ENCODE measurements at places on chromosomes 3 and 15.

GRCh38 chr3:193774916-193775285, 181.9 kb downstream of the OPA1 start:
- DNase-seq = no peak

- peak; percentile 6 for DNase-seq
Measured at GRCh38 chr3:141076036-141076773, 25.1 kb downstream of the SPSB4 start.

DNA sequence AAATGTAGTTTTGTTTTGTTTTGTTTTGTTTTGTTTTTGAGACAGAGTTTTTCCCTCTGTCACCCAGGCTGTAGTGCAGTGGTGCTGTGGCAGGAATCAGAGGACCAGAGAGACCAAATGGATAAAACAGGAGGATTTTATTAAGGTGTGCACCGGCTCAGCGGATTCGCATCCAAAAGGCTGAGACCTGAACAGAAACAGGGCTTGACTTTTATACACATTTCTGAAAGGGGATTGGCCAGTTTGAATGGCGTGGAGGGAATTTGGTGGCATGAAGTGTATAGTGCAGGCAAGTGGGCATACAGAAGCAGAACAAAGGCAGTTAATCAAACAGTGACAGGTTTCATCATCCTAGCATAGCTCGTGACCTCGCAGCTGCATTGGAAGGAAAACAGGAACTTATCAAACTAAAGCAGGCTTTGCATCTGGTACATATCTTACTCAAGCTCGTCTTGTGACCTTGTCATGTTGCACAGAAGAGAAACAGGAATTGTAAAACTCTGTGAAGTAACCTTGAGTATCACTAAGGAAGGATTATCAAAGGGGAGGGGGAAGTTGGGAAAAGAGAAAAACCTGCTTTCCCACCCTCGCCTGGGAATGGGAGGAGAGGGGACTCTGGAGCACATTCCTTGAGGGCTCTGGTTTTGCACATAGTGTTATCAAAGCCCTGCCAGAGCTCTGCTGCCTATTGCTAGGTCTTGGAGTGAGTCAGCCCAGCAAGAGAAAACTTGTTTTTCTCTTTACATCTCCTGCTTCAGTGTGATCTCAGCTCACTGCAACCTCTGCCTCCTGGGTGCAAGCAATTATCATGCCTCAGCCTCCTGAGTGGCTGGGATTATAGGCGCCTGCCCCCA, 38.5 kb downstream of the C3orf62 start:
- DNase-seq = no peak

- no peak for DNase-seq
Measured at GRCh38 chr3:190626951-190627620, 113.2 kb downstream of the IL1RAP start.

DNA sequence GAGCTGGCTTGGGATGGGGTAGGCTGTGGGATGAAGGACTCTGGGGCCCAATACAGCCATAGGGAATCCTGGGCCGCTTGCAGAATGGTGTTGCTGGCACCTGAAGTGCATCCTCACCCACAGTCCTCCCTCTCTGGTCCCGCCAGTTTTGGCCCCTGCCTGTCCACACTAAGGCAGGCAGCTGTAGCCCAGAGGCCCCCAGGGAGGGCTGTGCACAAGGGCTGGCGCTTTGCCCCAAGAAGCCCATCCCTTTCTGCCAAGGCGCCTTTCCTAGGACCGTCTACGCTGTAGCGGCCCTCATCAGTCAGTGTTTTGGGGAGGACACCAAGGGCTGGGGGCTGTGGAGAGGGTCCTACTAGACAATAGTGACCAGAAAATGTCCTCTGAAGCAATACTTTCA, 116.2 kb upstream of the ABHD17C start:
- no peak for DNase-seq

GRCh38 chr3:14555835-14556234, 15.7 kb upstream of the GRIP2 start:
- DNase-seq = no peak

DNA sequence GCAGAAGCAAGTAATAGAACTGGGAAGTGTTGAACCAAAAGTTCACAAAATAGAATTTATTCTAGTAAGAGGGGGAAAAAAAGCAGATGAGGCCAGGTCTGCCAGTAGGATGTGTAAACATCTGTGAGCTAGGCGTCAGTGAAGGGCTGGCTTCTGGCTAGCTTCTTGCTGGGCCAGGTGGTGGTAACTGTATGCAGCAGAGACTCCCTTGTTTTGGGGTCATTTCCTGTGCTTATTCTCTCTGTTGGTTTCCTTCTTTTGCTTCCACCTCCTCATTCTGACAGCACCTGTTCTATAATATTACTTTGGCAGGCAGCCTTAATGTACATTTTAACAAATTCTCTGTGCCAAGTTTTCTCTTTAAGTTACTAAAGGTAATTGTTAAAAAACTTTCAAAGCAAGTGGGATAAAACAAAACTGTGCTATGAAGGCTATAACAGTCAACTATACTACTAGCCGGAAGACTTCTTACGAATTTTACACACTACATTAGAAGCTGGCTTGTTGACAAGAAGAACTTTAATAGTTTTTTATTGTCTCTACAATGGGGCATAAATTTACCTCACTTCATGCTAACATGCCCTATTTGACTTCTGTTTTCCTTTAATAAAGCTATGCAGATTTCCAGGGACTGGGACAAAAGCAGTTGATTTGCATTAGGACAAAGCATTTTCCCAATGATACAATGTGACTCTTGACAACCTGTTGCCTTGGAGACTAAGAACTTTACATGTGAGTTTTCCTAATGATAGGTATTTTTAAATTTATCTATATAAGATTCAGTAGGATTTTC, 318.8 kb upstream of the NAALADL2 start:
- DNase-seq = no peak

- DNase-seq = no peak
Measured at GRCh38 chr3:187290503-187290902, 1.0 kb downstream of the MASP1 start.

DNA sequence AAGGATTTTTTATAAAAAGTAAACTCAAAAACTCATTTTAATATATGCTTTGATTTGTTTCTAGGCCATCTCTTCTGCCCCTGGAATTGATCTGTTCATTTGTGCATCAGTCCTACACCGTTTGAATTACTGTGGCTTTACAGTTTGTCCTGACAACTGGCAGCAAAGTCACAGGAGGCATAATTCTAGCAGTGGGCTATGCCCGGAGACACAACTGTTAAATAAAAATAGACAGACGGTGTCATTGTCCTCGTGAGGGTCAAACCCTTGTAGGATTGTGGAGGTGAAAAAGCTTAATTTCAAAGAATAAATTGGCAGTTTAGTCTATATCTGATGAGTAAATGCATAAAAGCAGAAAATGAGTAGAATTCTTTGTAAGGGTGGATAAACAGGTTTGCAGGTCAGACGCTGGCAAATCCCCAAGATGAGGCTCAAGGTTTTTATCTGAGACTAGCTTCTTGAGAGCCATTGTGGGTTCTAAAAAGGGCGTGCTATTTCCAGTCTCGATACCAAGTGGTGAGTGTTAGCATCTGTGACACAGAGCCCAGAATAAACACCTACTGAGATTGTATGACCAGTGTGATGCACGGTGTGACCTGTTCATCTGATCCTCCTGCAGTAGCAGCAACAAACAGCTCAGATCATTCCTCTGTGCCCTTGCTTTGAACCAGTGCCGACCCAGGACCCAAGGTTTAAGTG, 51.5 kb upstream of the SLCO3A1 start:
- no peak for DNase-seq
